Caco-2 (cell line): ENCODE measurements at places on chromosomes 1 and 21. TPM values are rescaled to one million over a fixed set of nuclear protein-coding genes. Genes with fewer than 3 reads are reported as not detected.

DNA sequence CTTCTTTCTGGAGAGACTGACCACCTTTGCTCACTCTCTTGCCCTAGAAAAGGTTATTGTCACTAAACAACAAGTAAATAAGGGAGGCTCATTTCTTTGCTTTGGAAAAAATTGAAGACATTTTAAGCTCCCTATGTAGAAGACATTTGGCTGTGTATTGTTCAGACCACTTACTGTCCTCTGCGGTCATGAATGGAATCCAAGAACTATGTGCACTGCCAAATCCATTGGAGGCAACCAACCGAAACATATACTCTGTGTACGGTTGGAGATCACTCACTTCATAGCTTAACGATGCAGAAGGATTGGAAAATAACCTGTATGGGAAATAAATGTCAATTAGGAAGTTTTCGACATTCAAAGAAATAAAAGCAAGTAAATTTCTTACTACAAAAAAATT lies 332.8 kb downstream of the KCTD3 start:
- no peaks in the 10 kb centered on the region for H3K36me3 ChIP-seq
- no peak for DNase-seq
- no peaks in the 10 kb centered on the region for H3K4me1 ChIP-seq
- H3K4me3 ChIP-seq: no peak overlapping the region
- H3K27ac ChIP-seq: no peak overlapping the region
- H3K27me3 ChIP-seq: no peaks in the 10 kb centered on the region; the same call in 1 of the 2 replicates

Gene NHLH2
- total RNA-seq: not detected in 2 replicates

Gene RBP7
- 10.3 and 11.7 TPM in 2 replicates for total RNA-seq

GRCh38 chr21:39119891-39120290 lies 63.4 kb downstream of the PSMG1 start:
- no peak overlapping the region for H3K4me3 ChIP-seq
- no peak for DNase-seq
- H3K27me3 ChIP-seq: no peaks in the 10 kb centered on the region
- H3K27ac ChIP-seq: no peak overlapping the region

DNA sequence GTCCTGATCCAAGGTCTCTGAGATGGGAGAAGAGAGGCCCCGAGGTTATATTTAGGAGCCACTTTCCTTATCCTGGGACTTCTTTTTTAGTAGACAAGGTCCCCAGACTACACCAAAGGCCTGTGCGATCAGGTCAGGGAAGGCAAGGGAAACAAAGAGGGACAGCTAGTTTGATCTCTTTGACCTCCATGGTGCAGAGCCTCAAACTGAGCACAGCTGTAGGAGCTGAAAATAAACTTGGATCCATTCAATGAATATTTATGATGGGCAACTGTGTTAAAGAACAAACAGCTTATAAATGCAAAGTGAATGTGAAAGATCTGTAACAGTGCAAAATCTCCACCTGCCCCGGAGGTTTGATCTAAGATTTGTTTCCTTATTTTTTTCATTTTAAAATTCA lies 256.6 kb downstream of the DYRK1A start:
- H3K36me3 ChIP-seq: no peaks in the 10 kb centered on the region
- H3K4me3 ChIP-seq: no peak overlapping the region
- no peaks in the 10 kb centered on the region for H3K27me3 ChIP-seq
- no peak for DNase-seq
- H3K4me1 ChIP-seq: no peaks in the 10 kb centered on the region

DNA sequence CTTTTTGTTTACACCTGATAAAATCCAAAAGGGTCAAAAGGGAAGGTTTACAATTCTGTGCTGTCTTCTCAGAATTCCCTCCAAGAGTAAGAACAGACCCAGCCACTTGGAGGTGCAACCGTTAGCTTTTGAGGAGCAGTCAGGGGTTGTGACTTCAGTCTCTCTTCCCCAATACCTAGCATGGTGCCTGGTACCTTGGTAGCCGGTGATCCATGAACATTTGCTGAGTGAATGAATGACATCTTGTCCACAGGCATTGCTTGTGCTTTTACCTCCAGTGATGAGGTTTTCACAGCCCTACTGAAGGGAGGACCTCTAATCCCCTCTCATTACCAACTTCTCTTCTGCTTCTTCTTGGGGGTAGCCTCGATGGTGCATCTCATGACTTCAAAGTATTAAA lies 11.7 kb downstream of the GFI1 start:
- DNase-seq: no peak
- no peaks in the 10 kb centered on the region for H3K36me3 ChIP-seq
- no peak overlapping the region for H3K27ac ChIP-seq
- H3K4me1 ChIP-seq: no peaks in the 10 kb centered on the region

DNA sequence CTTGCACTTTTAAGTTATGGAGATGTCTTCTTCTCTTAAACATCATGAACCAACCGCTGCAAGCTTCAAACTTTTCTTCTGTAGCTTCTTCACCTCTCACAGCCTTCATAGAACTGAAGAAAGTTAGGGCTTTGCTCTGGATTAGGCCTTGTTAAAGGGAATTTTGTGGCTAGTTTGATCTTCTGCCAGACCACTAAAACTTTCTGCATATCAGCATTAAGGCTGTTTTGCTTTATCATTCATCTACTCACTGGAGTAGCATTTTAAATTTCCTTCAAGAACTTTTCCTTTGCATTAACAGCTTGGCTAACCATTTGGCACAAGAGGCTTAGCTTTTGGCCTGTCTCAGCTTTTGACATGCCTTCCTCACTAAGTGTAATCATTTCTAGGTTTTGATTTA lies 43.0 kb upstream of the RGL1 start:
- no peaks in the 10 kb centered on the region for H3K36me3 ChIP-seq
- no peaks in the 10 kb centered on the region for H3K27me3 ChIP-seq

- no peaks in the 10 kb centered on the region for H3K36me3 ChIP-seq
- no peaks in the 10 kb centered on the region for H3K27me3 ChIP-seq
- H3K4me1 ChIP-seq: no peaks in the 10 kb centered on the region
- DNase-seq: no peak
- no peak overlapping the region for H3K27ac ChIP-seq
Observed at GRCh38 chr1:153801786-153802697, 26.8 kb downstream of the SLC27A3 start.

DNA sequence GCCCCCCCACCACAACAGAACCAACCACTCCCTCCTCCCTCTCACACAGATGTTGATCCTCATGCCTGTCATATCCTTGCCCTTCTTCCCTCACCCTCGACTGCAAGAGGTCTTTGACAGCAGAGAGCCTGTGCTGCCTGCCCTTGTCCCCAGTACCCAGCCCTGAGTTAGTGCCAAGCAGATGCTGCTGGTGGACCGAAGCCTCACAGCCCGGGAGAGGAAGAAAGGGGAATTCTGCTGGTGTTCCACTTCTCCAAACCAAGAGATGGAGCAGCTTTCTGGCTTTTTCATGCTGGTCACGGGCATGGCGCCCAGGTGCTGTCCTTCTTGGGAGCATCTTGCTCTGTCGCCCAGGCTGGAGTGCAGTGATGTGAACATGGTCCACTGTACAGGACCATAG lies 69.1 kb downstream of the SLC66A1 start:
- H3K27me3 ChIP-seq: no peaks in the 10 kb centered on the region
- H3K36me3 ChIP-seq: no peaks in the 10 kb centered on the region; the same call in 1 of the 2 replicates
- peaks cover 22% of the 10 kb centered on the region for H3K4me1 ChIP-seq
- no peak overlapping the region for H3K4me3 ChIP-seq
- no peak for DNase-seq

DNA sequence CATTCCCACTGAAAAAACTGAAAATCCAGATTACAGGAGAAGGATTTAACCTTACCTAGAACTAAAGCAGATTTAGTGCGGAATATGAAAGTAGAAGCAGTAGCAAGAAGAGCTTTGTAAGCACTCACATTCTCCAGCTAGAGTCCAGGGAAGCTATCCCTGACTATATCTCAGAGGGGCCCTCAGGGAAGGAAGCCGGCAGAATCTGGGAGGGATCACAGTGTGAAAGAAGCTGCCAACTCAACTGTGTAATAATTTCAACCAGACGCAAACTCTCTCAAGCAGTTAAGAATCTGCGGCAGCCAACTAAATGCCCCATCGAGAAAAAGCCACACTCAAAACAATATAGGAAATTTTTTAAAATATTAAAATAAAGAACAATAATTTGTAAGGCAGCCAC lies 163.8 kb downstream of the EIF4G3 start:
- H3K27ac ChIP-seq: no peak overlapping the region
- H3K36me3 ChIP-seq: no peaks in the 10 kb centered on the region
- DNase-seq: no peak
- no peaks in the 10 kb centered on the region for H3K27me3 ChIP-seq
- no peak overlapping the region for H3K4me3 ChIP-seq
- no peaks in the 10 kb centered on the region for H3K4me1 ChIP-seq

Gene PLEKHA6
- 18.8 and 21.8 TPM in 2 replicates for total RNA-seq

GRCh38 chr1:92707292-92707691 lies 77.6 kb downstream of the EVI5 start:
- H3K27ac ChIP-seq: no peak overlapping the region
- no peaks in the 10 kb centered on the region for H3K27me3 ChIP-seq
- no peak for DNase-seq
- no peaks in the 10 kb centered on the region for H3K36me3 ChIP-seq
- peaks cover 53% of the 10 kb centered on the region for H3K4me1 ChIP-seq

- no peaks in the 10 kb centered on the region for H3K27me3 ChIP-seq
- no peaks in the 10 kb centered on the region for H3K4me1 ChIP-seq
Observed at GRCh38 chr21:34754690-34755647, 86.2 kb downstream of the CLIC6 start.

- no peak overlapping the region for H3K4me3 ChIP-seq
- no peaks in the 10 kb centered on the region for H3K27me3 ChIP-seq
- no peak for DNase-seq
- H3K27ac ChIP-seq: no peak overlapping the region
Observed at GRCh38 chr1:230283678-230284077, 142.5 kb downstream of the PGBD5 start.

DNA sequence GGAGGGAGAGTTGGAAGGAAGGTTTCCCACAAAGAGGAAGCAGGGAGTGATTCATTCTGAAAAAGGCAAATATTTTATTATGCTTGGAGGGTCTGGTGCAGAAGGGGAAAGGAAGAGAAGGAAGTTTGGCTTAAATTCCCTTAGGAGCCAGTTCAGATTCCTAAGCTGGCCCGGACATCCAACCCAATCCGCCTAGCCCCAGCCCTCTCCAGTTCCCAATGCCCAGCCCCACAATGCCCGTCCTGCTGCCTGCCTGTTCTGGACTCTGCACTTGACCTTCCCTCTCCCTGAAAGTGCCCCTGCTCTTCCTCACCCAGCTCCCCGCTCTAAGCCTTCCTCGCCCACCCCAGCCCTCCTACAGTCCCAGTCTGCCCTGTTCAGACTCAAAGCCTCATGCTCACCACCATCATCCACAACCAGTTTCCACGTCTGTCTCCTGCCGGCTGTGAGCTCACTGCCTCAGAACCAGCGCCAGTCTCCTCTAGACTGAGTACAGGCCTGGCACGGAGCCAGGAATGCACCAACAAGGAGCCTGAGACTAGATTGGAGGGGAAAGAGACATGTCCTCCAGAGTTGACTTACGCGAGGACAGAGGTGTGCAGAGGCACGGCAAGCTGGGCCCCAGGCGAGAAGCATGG lies 18.9 kb downstream of the CAPN2 start:
- no peak for DNase-seq
- H3K27ac ChIP-seq: peak overlapping the region; percentile 25
- H3K27me3 ChIP-seq: no peaks in the 10 kb centered on the region
- peaks cover 37% of the 10 kb centered on the region for H3K4me1 ChIP-seq
- H3K4me3 ChIP-seq: no peak overlapping the region

DNA sequence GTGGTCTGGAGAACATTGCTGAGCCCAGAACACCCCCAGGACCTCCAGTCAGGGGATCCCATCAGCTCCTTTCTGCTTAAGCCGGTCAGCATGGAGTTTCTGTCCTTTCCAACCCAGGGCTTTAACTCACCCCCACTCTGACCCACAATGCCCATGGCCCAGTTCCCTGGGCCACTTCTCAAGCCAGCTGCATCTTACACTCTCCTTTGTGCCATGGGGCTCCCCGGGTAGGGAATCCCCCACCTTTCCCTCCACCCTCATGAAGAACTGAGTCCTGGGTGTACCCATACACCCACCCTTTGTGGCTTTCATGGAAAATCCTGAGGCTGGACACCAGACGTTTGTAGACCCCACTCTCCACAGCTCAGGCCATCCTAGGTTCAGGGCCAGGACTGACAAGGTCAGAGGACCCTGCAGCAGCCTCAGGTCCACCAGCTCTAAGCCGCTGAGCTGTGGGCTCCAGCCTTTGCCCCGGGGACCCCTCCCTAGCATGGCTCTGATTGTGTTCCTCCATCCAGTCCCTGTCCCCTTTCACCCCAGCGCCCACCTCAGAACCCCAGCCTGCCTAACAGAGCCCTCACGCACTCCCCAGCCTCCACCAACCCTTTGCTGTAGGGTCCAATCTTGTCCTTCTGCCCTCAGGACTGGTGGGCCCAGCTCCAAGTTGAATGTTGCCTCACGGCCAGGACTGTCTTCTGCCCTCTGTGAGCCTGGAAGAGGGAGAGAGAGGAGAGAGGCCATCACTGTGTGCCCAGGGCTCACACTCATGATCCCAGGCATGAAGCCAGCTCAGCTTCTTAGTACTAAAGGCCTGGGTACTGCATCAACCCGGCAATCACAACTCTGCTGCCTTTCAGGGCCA lies 394.8 kb downstream of the MATN1 start:
- no peaks in the 10 kb centered on the region for H3K4me1 ChIP-seq
- H3K27me3 ChIP-seq: no peaks in the 10 kb centered on the region
- H3K27ac ChIP-seq: no peak overlapping the region
- H3K36me3 ChIP-seq: no peaks in the 10 kb centered on the region

- DNase-seq: no peak
- no peak overlapping the region for H3K27ac ChIP-seq
- H3K4me3 ChIP-seq: no peak overlapping the region
- H3K36me3 ChIP-seq: no peaks in the 10 kb centered on the region
- no peaks in the 10 kb centered on the region for H3K4me1 ChIP-seq
- no peaks in the 10 kb centered on the region for H3K27me3 ChIP-seq
Observed at GRCh38 chr1:162421258-162422164, 9.6 kb upstream of the SH2D1B start.

Gene UBE2U
- not detected in 2 replicates for total RNA-seq

GRCh38 chr1:206682111-206682510 lies 2.6 kb upstream of the MAPKAPK2 start:
- no peak for DNase-seq
- no peaks in the 10 kb centered on the region for H3K27me3 ChIP-seq
- no peak overlapping the region for H3K4me3 ChIP-seq
- H3K36me3 ChIP-seq: no peaks in the 10 kb centered on the region
- peaks cover 22% of the 10 kb centered on the region for H3K4me1 ChIP-seq

GRCh38 chr21:24955275-24955961 lies 651.9 kb downstream of the MRPL39 start:
- H3K36me3 ChIP-seq: no peaks in the 10 kb centered on the region
- no peak for DNase-seq
- H3K27me3 ChIP-seq: no peaks in the 10 kb centered on the region
- H3K4me1 ChIP-seq: no peaks in the 10 kb centered on the region
- H3K27ac ChIP-seq: no peak overlapping the region
- H3K4me3 ChIP-seq: no peak overlapping the region
